ENCODE measurements at places on chromosomes 5 and 9.

GRCh38 chr9:33433871-33434270 is 13.5 kb downstream of the AQP3 start:
- DNase-seq, result no peak

- no peak for DNase-seq
Observed at GRCh38 chr5:153969563-153969895, 69.2 kb downstream of the FAM114A2 start.

- no peak for DNase-seq
Observed at GRCh38 chr9:14806941-14807520, 84.5 kb upstream of the CER1 start.

- DNase-seq, result no peak
Observed at GRCh38 chr5:369151-369868, 47.8 kb downstream of the AHRR start.

- peak; percentile 49 for DNase-seq
Observed at GRCh38 chr9:79573412-79573923, 1.7 kb downstream of the TLE4 start.

- no peak for DNase-seq
Observed at GRCh38 chr9:128316421-128316820, 5.8 kb downstream of the TRUB2 start.

GRCh38 chr5:126099077-126099476 is 324.1 kb upstream of the GRAMD2B start:
- no peak for DNase-seq

All from RWPE2 (cell line).